AML-193 (cell line): ENCODE measurements at places on chromosomes 7 and 10.

GRCh38 chr7:43465581-43466554, 117.0 kb upstream of the STK17A start:
- DNase-seq = no peak

GRCh38 chr10:45368181-45368580, 5.8 kb upstream of the ALOX5 start:
- DNase-seq = no peak

DNA sequence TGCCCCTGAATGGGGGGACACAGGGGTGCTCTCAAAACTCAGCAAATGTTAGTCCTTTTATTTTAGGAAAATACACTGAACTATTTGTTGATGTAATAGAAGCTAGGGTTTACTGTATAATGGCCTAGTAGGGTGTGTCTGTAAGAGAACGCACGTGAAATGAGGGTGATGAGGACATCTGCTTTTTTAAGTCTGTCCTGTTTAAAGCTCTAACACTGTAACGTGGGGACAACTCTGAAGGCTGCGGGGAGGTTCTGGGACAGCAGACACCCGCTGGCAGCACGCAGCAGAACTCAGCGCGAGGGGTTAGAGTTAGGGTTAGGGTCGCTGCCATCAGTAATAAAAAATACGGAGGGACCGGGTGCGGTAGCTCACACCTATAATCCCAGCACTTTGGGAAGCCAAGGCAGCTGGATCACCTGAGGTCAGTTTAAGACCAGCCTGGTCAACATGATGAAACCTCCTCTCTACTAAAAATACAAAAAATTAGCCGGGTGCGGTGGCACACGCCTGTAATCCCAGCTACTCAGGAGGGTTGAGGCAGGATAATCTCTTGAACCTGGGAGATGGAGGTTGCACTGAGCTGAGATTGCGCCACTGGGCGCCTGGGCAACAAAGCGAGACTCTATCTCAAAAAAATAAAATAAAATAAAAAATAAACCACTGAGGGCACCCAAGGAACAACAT, 98.0 kb downstream of the CTBP2 start:
- DNase-seq = no peak

- DNase-seq = no peak
Observed at GRCh38 chr10:132011445-132011844, 29.7 kb upstream of the BNIP3 start.

GRCh38 chr10:132458586-132459300, 61.7 kb downstream of the PWWP2B start:
- DNase-seq = no peak

GRCh38 chr10:6176691-6177231, 26.0 kb upstream of the PFKFB3 start:
- DNase-seq = no peak

DNA sequence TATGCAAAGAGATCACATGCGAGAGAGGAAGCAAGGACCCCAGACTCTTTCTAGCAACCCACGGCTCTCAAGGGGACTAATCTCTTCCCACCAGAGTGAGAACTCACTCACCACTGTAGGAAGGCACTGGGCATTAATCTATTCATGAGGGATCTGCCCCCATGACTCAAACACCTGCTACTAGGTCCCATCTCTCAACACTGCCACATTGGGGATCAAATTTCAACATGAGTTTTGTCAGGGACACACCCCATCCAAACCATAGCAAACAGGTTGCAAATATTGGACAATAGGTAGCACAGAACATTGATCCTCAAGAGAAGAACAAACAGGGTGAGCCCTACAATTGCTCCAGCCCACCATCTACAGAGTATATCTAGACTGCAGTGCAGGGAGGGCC, 740.6 kb downstream of the LRMDA start:
- DNase-seq = no peak

GRCh38 chr7:151298765-151299164, 42.8 kb upstream of the NUB1 start:
- DNase-seq = no peak
